ENCODE measurements at places on chromosomes 12 and 14.

GRCh38 chr14:103290494-103290893, 43.5 kb upstream of the EIF5 start:
- no peak for DNase-seq

- DNase-seq: no peak
These were observed 89.3 kb downstream of the KCNC2 start for GRCh38 chr12:75120311-75120711.

DNA sequence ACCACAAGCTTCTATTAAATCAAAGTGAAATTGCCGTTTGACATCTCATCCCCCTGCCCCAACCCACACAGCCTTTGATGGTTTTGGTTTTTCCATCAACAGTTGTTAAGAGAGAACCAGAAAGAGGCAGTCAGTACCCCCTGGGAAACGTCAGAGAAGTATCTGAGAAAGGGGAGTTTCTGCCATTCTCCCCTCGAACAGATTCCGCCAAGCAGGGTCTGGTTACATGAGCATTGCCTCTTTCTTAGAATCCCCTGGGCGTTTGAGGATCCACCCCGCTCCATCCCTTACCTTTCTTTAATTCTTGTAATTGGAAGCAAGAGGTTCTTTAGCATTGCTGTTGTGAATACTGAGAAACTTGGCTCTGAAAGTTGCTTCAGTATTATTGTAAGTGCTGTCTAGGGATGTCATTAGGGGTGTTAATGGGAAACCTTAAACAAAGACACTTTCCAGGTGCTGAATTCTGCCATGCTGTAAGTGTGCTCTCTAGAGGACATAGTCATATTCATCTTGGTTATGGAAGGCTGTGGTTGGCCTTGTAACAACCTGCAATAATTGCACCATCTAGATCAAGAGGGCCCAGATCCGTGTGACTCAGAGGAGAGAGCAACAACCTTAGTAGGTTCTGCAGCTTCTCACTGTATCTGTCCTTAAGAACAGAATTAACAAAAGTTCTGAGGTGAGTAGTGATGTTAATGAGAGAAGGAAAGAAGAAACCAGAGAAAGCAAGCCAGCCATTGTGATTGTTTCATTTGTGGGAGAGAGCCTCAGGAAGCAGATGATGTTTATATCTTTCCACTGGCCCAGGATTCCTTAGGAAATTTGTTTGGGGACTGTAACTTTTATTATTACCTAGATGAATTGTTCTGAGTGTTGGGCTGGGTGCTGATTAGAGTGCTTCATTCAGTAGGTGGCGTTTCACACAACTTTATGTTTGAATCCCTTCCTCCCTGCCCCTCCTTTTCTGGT, 9.0 kb downstream of the TMBIM6 start:
- no peak for DNase-seq

DNA sequence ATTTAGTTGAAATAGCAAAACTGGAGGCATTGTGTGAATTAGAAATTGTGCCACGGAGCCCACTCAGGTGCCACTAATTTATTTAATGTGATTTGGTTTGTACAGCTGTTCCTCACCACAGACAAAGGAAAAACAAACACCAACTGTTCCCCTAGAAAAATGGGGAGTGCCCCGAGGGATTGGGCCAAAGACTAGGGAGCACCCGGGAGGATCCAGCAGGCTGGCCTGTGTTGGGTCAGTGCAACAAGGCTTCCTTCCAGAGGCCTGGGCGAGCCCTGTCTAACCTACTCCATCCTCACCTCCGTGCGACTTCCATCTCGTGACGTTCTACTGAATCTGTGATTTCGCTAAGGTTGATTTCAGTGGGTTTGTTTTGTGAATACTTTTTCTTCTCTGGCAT, 206.2 kb downstream of the CHST11 start:
- no peak for DNase-seq

DNA sequence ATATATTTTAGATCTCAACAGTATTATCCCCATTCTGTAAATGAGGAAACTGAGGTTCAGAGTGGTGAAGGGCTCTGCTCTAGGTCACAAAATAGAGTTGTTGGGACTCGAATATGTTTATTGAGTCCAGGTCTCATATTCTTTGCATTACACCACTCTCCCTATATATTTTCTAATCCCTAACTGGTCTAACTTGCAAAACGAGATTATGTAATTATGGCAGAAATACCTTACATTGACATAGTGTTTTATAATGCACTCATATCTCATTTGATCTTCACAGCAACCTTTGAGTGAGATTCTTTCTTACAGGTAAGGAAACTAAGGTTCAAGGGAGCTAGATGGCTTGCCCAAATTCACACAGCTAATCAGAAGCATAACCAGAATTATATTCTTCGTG, 106.9 kb upstream of the LRIG3 start:
- DNase-seq: no peak

GRCh38 chr12:96343347-96343954, 56.8 kb downstream of the CDK17 start:
- no peak for DNase-seq

GRCh38 chr14:58401587-58401986, 5.9 kb downstream of the TOMM20L start:
- no peak for DNase-seq

GRCh38 chr14:101480747-101481530, 80.4 kb upstream of the DIO3 start:
- DNase-seq: no peak

Data from hypothalamus (tissue), 51 donors.